Stimulated activated CD8-positive, alpha-beta memory T cell treated with anti-CD3 and anti-CD28 coated beads, Interleukin-4, amount 100 ng/mL, for 4 hours (primary cell): ENCODE measurements at places on chromosomes 3 and 15.

DNA sequence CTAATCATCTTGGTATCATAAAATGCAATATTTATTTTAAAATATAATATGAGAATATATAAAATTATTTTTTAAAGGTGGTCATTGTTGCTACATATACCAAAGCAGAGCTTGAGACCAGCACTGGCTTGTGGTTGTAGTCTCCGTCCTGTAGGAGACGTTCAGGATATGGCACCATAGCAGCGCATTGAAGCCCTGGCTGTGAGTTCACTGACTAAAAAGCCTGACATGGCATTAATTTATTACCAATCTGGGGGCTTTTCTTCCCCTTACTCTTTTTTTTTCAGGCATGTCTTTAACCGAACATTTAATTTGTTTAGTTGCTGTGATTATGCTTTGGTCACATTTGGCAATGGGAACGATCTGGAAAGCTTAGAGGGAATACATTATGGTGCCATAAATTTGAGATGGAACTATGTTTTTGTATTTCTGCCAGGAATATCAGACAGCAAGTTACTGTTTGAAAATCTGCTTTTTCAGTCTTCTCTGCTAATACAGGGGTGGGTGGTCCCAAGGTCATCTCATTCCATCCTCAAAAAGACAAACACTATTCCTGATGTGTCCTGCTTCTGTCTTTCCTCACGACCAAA is 108.5 kb downstream of the ZIC4 start:
- no peak for DNase-seq

GRCh38 chr15:96266456-96266855 is 64.0 kb upstream of the NR2F2 start:
- DNase-seq = no peak

DNA sequence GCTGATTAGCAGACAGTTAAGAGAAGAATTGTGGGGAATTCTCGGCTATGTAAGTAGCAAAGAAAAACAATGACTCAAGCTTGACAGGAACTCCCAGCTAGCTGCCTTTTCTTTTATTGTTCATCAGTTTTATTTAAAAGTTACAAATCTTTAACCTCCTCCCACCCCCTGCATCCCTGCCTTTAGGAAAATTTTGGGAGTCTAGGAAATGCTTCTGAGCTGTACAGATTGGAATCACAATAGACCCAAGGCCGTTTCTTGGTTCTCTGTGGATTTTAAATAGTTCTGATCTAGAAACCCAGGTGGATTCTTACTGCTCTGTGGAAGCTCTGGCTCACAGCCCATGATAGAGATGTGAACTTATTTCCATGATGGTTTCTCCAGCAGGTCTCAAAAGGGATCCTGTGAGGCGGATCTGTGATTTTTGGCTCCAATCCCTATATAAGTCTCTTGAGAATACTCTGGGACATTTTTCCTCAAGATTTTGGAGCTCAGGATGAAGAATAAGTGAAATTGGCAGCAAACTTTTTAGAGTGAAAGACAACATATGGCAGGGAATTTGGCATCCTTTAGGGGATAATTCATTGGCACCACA is 312.3 kb downstream of the EPHA3 start:
- DNase-seq = no peak

- DNase-seq = no peak
Observed at GRCh38 chr3:127690106-127690505, 17.4 kb downstream of the ABTB1 start.
